Activated CD8-positive, alpha-beta T cell treated with anti-CD3 and anti-CD28 coated beads for 36 hours (primary cell): ENCODE measurements at places on chromosomes 1 and 21. TPM values are rescaled to one million over a fixed set of nuclear protein-coding genes. Genes with fewer than 3 reads are reported as not detected.

GRCh38 chr1:171717062-171717718 lies 24.7 kb downstream of the VAMP4 start:
- no peak for DNase-seq

DNA sequence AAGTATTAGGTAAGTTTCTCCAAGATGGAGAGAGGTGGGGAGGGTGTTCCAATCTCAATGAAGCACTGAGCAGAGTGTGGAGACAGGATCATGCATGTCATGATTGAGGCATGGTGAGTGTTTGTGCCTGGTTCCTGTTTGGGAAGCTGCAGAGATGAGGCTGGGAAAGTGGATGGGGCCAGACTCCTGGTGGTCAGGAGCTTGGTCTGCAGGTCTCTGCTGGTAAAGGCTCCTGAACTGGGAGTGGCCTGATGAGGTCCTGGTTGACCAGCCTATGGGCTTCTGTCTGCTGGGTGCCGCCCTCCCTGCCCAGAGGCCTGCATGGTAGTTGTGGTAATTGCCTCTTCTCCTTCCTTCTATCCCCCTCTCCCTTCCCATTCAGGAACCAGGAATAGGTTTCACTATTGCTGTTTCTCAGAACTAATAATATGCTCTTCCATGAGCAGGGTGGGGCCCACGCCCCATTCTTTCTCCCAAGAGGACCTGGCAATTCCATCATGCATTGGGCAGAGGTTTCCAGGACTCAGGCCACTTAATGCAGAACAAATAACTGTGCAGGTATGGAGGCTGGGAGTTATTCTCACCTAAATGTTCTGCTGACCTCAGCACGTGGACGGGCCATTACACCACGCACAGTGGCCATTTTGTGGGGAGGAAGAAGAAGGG lies 24.5 kb downstream of the PROK1 start:
- DNase-seq, result no peak

DNA sequence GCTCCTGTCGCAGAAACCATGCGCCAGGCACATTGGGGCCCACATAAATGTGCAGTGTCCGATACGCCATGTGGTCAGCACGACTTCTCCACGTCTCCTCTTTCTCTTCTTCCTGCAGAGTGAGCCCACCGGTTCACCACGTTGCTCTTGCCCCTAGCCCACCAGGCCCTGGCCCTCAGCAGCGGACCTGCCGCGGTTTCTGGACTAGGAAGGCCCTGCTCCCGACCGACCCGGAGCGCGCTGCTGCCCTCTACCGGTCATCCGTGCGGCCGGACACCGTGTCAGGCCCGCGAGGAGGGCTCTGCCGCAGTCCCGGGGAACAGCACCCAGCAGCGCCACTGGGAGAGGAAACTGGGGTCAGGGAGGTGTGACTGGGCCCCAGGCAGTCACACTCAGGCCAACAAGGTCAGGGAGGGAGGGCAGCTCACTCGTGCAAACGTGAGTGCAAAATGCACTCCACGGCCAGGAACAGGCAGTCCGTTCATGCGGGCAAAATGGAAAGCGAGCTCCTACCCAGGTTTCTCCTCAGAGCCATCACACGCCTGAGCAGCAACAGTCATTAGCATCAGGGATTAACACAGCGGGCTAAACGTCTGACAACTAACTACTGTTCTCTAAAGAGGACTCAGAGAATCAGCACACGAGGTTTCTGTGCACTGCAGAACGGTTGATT lies 13.7 kb downstream of the TLR5 start:
- DNase-seq, result peak; percentile 69

GRCh38 chr1:85220756-85221201 lies 20.0 kb upstream of the SYDE2 start:
- no peak for DNase-seq

DNA sequence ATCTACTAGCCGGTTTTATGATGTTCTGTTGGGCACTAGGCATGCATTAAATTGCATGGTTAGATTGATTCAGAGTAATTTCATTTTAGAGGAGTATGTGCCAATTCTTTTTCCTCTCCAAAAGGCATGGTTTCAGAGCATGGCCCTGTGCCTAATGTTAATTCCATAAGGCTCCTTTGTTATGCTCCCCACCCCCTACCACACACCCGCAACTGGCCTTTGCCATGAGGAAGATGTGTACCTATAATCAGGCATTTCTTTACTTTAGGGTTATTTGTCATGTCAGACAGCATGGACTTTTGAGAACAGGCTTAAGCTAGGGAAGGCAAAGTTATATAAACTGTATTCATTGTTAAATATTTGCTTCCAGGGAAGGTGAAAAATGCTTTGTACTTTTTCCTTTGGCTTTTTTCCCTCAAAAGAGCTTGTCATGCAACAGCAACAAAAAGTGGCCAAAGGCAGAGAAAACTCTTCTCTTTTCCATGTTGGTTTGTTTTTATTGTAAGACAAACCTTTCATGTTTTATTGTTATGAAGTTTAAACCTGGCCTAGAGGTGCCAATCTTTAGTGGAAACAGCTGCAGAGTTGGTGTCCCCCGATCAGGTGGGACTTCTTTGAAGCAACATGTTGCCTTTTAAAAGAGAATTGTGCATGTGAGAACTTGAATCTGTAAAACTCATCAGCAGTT lies 24.3 kb upstream of the NBL1 start:
- DNase-seq, result no peak

MTFR1L gene
- total RNA-seq, result 27.4 TPM

IGSF3 gene
- total RNA-seq, result 0.72 TPM

RAB25 gene
- 0.63 TPM for total RNA-seq

PGD gene
- total RNA-seq, result 126 TPM
